RCC 7860 (cell line): ENCODE measurements at places on chromosomes 11 and 22.

- DNase-seq = no peak
Measured at GRCh38 chr11:96373826-96374225, 15.9 kb downstream of the CCDC82 start.

- DNase-seq = no peak
Measured at GRCh38 chr11:109960831-109961230, 132.4 kb upstream of the ZC3H12C start.

DNA sequence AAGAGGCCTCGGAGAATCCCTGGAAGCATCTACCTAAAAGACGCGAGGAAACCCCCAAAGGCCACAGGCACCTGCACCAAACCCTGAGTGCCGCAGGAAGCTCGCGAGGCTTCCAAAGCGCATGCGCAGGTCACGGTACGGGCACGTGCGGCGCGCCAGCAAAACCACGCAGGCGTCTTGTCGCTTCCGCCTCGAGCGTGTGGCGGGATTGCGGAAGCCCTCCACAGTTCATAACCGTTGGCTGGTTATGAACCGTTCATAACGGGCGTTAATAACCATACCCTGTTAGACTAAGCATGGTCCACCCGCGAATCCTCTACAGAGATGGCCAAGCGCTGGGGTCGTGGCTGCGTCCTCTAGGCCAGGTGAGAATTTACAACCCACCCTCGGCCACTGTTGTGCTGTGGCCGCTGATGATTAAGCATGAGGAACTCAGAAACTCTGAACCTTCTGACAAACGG lies 46.4 kb downstream of the MORC2 start:
- DNase-seq = no peak

GRCh38 chr11:71156301-71156700 lies 96.1 kb downstream of the SHANK2 start:
- DNase-seq = no peak

- peak; percentile 4 for DNase-seq
Measured at GRCh38 chr22:36775586-36775963, 344 bp downstream of the IFT27 start.

- DNase-seq = peak; percentile 87
Measured at GRCh38 chr22:50656122-50657070, 16.2 kb upstream of the SHANK3 start.

DNA sequence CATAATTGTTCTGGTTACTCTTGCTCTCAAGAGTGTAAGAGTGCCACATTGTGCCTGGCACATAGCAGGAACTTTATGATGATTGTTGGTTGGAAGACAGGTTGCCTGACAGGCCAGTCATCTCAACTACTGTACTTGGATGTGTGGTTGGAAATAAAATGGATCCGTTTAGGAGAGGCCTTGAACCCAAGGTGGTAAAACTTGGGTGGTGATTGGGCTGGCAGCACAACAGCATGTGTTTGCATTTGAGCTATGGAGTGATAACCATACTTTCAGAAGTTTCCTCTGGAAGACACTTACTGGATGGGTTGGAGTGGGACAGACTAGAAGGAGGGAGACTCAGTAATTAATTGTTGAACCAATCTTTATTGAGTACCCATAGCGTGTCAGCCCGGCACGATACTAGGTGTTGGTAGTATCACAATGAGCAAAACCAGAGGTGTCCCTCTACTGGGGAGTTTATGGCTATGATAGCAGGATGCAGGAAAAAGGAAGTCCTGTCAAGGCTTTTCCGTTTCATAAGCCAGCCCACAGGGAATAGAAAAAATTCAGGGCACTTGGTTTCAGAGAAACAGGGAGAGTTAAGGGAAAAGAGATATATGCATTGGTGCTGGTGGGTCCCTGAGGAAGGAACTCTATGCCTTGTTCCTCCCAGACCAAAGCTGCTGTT lies 3.1 kb upstream of the TMEM109 start:
- DNase-seq = no peak

- DNase-seq = peak; percentile 53
Measured at GRCh38 chr11:74397501-74398243, 561 bp downstream of the PGM2L1 start.

DNA sequence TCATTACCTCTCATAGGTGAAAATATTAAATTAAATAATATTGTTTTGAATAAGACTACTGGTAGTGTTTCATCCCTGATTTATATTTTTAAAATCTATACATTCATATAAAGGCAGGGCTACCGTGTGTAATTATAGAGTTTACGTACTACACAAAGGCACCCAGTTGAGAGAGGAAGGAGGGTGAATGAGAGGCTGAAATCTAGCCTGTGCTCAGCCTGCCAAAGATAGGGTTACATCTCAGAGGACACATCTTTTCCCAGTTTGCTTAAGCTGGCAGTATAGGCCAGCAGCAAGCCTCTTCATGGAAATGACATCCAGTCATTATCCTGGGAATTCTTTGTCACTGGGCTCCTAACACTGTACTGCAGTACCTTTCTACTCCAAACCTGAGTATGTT lies 7.5 kb upstream of the B3GNT6 start:
- no peak for DNase-seq

GRCh38 chr11:59025097-59025496 lies 61.0 kb upstream of the GLYATL1B start:
- no peak for DNase-seq

DNA sequence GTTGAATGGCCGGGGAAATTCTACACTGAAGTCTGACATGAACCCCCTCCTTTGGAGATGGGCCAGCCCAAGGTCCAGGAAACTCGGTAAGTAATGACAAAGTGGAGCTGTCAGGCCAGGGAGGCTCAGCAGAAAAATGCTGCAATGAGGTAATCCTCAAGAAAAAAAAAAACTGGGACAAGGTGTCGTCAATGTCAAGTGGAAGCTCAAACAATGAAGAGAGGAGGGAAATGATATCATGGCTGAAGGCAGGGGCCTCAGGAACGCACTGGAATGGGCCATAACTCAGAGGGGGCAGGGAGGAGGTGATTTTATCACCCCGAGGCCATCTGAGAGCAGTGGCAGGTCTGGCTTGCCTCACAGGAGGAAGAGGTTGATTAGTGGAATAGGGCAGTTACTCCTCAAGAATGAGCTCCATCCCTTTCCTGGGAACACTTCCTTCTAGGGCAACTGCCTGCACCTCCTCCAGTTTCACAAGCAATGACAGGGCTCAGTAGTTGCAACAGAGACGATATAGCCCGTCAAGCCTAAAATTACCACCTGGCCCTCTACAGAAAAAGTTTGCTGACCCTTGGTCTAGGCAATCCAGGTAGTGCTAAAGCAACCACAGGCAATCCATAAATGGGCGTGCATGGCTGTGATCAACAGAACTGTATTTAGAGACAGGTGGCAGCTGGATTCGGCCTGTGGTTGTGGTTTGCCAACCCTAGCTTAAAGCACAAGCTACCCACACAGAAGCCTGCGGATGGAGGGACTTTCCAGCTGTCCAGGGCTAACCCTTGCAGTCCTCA lies 65.2 kb downstream of the FBXO7 start:
- peak; percentile 11 for DNase-seq

DNA sequence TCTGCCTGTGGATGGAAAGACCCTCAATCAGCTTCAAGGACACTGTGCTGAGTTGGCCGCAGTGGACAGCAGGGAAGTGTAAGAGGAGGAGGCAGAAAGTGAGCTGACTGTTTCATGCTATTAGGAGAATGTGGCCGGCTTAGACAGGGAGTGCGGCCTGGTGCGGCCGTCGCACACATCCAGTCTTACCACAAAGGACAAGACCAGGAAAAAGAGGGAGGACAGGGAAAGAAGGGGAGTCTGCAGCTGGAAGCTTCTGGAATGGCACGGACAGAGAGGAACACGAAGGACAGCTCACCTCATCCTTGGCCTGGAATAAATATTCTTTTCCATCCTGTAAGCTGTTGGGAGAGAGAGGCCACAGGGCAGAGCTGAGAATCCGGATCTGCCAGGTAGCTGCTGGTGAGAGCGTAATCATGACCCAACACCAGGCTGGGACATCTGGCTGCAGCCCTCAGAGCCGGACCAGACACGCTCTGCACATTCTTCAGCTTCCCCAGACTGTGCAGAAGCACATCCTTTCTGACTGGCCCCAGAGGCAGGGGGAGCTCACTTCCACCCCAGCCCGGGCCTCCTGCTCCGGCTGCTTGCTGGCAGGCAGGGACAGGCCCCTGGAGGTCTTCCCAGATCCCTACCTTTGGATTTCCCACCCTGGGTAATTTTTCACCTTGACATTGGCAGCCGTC lies 8.6 kb upstream of the RBM4B start:
- no peak for DNase-seq

DNA sequence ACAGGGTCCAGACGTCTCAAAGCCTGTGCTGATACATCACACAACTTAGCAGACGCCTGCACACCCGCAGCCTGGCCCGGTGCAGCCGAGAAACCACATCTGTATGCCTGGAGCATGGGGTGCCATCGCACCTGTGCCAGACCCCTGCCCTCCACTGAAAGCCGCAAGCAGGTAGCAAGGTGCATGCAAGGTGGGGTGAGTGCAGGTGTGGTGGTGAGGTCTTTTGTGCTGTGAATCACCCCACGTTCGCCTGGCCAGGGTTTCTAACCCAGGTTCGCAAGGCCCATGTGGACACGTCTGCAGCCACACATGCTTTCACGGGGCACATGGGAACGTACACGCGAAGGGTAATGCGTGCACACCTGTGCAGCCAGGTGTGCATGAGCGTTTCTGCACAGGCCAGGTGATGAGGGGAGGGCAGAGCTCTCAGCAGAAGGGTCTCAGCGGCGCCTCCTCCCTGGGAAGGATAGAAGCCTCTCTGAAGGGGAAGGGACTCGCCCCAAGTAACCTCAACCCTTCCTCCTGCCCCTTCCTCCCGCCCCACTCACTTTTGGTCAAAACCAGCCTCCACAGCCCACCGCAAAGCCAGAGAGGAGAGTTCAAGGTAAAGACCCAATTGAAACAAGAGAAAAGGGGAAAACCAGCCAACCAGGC lies 19.5 kb downstream of the CBX7 start:
- no peak for DNase-seq

DNA sequence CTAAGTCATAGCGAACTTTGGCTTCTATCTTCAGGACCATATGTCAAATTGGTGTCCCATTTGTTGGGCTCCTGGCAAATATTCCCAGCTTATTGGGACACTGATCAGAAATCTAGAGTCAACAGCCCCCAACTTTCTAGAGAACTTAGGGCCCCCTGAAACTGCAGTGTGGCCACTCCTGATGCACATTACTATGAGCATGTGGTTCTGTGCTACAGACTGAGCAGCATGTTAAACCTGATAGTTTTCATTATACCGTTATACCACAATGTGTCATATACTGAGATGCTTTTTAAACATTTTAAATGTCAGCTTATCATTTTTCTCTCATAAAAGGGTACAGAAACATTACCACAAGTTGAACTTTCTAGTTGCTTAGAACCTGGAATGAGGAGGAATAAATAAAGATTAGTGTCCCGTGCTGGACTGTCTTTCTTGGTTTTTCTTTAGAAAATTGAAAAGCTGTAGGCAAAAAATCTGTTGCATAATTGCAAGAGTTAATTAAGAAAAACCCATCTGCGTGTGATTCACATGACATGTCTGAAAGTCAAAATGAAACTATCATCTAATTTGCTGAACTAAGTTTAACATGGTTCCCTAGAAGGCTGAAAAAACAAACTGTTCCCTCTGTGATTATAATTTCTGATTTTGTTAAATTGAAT lies 16.4 kb upstream of the CTSC start:
- DNase-seq = no peak

DNA sequence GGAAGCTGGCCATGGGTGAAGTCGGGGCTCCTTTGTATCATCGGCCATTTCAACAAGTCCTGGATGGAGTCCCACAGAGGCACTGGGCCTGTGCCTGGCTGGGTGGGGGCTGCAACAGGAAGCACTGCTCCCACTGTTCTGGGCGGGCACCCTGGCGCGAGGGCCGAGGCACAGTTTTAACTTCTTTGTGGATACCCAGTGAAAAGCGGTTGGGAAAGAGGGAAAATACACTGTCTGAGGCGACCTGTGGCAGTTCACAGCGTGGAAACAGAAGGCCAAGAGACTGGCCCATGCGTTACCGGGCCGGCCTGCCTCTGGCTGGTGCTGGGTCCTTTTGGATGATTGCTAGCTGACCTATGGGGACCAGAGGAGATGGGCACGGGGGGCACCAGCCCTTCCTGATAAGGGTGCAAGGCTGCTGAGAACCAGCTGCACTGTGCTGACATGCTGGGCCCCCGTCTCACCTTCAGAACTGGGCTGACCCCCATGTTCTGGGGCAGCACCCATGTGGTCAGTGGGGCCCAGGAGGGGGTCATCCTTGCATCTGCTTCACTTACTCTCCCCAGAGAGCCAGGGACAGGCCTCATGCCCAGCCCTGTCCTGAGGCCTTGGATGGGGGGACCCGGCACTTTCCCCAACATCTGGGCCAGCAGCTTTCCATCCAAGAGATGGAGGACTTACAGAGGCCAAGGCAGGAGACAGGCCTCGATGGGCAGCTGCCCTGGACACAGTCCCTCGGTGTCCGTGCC lies 4.2 kb downstream of the OVOL1 start:
- no peak for DNase-seq

- DNase-seq = no peak
Measured at GRCh38 chr11:113134626-113135025, 173.4 kb downstream of the NCAM1 start.

GRCh38 chr11:34250732-34251588 lies 106.8 kb downstream of the ABTB2 start:
- DNase-seq = peak; percentile 69

- no peak for DNase-seq
Measured at GRCh38 chr22:42939451-42939881, 75.5 kb downstream of the PACSIN2 start.

DNA sequence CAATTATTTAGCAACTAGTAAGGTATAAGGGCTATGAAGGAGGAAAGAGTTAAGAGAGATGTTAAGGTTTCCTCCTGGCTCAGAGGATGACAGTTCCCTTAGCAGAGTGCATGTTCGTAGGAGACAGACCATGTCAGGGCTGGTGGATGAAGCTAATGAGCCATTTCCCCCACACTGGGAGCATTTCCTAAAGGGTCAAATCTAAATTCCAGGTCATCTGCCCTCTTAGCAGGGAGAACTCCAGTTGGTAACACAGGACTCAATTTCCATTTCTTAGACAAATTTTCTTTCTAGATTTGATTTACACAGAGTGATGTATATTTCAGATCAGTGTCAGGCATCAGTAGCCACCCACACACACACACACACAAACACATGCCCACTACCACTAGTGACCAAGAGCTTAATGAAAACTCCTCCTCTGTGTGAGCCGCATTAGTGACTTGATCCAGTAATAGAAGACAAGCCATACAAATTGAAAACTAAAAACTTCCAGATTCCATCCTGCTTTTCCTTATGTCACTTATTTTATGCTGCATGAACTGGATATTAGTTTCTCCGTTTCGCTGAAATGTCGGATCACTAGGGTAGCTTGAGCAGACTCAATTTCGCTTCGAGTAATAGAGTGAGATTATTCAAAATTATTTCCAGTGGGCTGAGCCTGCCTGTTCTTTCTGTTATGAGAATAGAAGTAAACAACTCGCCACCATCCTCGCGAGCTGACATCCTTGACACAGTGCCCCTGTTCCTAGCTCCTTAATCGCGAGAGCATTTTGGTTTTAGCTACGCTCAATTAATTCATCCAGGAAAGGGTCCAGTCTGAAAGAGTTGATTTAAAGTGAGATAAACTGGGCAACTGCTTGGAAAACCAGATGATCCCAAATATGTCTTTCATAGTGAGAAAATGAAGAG lies 582.6 kb downstream of the SOX6 start:
- no peak for DNase-seq
